ENCODE measurements at places on chromosomes 3 and 15. TPM values are rescaled to one million over a fixed set of nuclear protein-coding genes. Genes with fewer than 3 reads are reported as not detected.

DNA sequence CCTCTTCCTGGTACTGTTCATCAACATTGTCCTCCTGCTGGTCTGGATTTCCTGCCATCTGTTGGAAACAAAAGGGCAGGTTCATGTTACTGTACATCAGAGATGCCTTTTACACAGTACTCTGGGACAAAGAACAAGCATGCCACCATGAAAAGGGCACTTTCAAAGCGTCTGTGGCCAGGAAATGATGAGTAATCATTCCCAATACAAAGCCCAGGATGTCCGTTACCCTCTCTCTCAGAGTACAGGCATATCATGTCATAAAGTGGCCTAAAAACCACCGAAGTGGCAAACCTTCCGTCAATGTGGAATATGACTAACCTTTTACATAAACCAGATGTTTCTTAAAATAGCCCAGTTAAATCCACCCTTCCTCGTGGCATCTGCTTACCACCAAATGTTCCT is 71.2 kb downstream of the GOLIM4 start:
- DNase-seq: no peak

- DNase-seq: no peak
These were observed 36.4 kb upstream of the GSK3B start for GRCh38 chr3:120130656-120131055.

DNA sequence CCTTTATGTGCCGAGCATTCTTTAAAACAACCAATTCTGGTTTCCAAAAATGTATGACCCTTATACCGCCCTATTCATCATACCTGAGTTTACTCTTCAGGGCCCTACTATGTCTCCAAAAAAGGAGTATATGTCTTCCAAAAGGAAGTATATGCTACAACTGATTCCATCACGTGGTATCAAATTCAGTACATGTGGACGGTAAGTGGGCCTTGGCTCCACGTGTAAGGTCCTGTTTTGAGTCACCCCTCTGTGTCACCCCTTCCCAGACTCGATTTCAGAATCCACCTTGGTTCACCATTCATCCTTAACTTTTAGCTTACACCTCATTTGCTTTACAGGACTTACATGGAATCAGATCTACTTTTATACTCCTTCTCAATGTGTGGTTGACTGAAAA is 37.8 kb downstream of the ABHD2 start:
- no peak for DNase-seq

DNA sequence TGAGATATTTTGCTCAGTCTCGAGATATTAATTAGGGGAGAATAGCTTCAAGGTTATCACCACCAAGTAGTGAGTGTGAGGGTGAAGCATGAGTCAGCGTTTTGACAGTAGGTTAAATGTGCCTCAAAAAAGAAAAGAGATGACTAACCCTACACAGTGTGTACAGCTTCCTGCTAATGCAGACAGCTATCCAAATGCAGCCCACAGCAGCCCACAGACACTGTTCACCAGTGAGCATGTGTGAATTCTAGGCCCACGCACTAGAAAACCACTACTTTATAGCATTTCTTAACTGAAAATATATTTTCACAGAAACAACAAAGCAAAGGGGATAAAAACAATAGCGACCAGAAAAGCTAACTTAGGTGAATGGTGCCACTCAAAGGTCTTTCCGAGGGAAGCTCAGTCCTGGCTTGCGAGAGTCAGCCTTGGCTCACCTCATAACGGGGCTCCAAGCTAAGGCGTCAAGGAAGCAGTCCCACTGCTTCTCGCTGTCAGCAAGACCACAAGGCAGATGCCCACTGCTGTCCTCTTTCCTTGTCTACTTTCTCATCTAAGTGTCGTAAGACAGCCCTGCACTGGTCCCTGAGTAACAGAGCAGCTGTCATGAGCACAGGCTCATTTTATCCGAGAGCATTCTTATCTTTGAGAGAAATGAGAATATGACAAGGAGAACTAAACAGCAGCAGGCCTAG is 47.6 kb downstream of the TXNRD3 start:
- no peak for DNase-seq

- DNase-seq: no peak
These were observed 25.9 kb downstream of the WNT7A start for GRCh38 chr3:13853978-13854296.

SLC7A14 gene
- total RNA-seq: 0.93 TPM

SLC15A2 gene
- 4.2 TPM for total RNA-seq

- DNase-seq: no peak
These were observed 680 bp downstream of the POC1A start for GRCh38 chr3:52153389-52154096.

DNA sequence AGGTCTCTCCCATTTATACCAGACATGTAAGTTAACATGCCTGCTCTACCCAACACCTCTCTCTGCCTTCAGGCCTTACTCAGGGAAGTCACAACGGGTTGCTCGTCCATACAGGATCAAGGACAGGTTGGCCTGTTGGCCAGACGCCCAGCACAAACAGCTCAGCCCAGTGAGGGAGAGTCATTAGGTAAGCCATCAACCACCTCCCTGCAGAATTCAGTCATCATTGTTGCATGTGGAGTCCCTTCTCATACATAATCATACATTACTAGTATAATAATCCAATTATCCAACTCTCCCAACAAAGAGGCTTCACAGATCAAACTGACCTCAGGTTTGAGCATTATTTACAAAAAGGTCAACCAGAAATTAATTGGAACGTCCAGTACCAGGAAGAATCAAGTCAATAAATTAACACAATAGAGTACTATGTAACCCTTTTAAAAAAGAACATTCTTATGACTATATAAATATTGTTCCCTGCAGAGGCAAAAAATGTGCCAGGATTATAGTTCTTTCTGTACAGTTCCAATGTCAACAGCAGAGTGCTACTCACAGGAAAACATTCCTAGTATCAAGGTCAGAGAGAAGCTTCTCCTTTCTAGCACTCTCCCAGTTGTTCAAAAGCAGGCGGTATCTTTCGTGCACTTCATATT is 33.2 kb downstream of the HOMER2 start:
- DNase-seq: no peak

CORO2B gene
- total RNA-seq: 2.0 TPM

- no peak for DNase-seq
These were observed 280.6 kb downstream of the ROBO2 start for GRCh38 chr3:77320514-77320913.

DNA sequence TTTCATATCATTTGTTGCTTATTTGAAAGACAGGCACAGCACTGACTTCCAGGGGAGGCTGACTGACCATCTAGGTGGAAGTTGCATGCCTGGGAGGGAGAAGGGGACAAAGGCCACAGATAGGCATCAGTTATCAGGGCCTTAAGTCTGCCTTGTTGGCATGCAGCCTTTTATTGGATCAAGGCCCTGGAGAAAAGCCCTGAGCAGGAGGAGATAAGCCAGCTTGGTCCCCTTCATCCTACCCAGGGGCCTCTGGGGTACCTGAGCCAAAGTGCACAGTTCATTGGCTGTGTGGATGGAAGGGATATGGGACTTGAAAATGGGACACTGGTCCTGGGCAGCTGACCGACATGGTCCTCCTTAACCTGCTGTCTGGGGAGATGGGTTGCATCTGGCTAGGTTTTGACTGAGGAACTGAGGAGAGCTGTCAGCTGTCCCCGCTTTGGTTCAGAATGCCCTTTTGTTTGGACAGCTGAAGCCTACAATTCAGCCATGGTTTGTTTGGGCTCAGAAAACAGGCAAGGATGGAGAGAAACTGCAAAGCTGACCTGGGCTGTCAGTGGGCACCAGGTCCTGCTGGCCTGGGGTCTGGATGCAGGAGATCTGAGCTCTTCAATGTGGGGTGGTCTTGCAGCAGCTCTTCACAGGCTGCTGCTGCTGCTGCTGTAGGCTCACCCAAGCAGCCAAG is 60.0 kb downstream of the FLNB start:
- no peak for DNase-seq

PLSCR4 gene
- total RNA-seq: 9.2 TPM

DNA sequence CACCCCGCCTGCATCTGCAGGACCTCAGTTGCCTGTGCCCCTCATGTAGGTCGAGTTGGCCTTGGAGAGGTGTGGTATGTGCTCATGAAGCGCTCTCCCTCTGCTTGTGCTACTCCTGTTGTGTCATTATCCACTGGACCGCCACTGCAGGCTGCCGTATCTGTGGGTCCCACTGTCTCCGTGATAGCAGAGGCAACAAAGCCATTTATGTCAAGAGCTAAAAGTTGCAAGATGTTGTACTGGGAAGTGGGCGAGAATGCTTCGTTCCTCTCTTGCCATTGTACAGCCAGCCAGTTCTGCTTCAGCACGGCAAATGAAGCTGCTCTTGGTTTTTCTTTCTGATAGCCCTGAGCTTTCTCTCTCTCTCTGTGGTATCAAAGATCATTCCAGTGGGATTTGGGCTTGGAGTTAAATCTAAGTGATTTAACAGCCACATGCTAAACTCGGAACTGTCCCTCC is 89.0 kb downstream of the TMEM212 start:
- no peak for DNase-seq

DNA sequence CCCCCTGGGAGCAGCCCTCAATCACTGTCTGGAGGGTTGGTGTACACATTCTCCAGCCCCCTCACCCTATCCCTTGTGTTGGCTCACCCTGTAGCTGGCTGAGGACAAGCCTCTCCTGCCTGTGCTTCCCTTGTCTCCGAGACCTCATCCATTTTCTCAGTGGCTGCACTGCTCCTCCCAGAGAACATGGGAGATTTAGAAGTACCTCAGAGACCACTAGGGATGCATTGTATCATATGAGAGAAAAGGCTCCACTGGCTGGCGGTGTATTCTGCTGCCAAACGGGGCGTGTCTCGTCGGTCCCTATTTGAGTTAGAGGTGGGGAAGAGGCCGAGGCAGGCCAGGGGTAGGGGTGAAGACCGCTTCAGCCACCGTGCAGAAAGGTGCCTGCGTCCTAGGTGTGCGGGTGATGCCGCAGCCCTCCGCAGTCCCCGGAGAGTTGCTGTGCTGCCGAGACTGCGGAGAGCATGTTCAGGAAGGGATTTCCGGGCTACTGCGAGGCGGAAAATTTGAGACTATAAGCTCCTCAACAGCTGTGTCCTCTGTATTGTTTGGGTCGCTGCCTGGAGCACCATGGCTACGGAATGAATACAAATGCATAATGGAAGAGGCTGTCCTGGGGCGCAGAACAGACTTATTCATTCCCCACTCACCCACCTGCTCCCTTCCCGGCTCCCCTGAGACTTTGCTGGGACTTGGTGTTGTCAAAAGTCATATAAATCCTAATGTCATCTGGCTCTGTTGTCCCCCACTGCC is 43.8 kb downstream of the SPSB4 start:
- DNase-seq: no peak

DNA sequence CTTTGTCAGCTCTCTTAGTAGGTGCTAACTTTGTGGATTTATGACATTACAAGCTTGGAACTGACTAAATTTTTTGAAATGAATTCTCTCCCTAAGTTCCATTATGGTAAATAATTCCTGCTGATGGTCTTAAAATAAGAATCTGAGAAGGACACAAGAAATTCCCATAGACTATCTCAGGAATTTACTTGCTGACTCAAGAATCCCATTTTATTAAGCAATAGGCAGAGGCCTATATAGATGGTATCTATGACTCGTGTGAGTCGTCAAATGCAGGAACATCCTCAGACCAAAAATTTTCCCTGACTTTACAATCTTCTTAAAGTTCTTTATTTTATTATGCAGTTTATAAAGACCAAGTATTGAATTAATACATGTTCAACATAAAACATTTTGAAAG is 30.7 kb upstream of the CBLB start:
- no peak for DNase-seq

DNA sequence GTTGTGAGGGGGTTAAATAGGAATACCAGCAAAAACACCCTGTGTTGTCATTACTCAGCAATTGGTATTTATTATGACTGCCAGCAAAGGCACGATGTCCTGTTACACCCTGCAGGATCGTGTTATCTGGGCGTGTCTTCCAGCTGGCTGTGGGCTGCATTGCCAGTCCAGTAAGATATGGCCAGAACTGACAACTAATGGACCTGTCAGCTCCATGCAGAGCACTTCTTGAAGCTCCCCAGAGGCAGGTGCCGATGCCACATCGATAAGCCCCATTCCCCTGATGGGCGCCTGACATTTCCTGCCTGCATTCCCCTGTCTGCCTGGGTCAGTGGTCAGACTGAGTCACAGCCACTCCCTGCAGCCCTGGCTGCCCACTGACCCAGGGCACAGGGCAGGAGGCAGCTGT is 79.7 kb upstream of the RASGRF1 start:
- no peak for DNase-seq

- no peak for DNase-seq
These were observed 567.3 kb upstream of the ZNF385D start for GRCh38 chr3:22318325-22318724.

- DNase-seq: no peak
These were observed 170.0 kb downstream of the MINAR1 start for GRCh38 chr15:79602180-79602579.

GOLGA8B gene
- total RNA-seq: 123 TPM

PDZRN3 gene
- 31.0 TPM for total RNA-seq

GRCh38 chr15:42640109-42640508 is 64.7 kb downstream of the STARD9 start:
- DNase-seq: no peak

DNA sequence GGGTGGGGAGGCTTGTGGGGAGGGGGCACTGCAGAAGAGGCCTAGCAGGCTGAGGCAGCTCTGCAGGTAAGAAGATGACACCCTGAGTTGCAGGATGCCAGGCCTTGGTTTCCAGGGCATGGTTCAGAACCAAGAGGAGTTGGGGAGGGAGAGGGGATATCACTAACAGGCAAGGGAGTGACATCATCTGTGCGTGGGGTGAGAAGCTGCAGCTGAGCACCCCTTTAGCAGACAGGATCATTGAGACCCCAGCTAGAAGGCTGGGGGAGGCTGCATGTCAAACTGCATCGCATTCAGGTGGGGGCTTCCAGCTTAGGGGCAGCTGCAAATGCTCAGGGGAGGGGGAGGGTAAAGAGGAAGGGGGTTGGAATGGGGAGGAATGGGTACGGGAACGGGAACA is 23.0 kb downstream of the CACNA2D2 start:
- DNase-seq: no peak

DNA sequence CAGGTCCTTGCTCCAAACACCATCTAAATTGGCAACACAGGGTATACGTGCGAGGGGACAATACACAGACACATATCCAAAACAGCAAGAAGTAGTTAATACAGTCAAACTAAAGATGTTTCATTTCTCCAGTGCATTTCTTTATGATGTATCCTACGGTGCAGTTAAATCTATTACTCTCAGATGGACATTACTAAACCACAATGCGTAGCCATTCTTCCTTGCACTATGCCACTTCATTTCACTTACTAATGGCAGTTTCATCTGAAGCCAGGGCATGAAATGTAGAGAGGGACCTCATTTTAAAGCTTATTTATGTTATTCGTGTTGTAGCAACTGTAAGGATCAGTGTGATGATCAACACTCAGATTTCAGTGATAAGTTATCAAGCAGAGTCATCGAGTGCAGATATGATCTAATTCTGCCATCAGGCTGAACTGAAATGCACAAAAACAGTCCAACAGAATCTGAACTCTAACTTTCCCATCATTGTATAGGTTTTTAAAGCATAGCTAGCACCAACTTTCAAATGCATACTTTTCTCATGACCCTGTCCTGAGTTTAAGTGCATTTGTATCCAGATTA is 14.5 kb downstream of the TNIK start:
- no peak for DNase-seq

CCR3 gene
- total RNA-seq: not detected

DNA sequence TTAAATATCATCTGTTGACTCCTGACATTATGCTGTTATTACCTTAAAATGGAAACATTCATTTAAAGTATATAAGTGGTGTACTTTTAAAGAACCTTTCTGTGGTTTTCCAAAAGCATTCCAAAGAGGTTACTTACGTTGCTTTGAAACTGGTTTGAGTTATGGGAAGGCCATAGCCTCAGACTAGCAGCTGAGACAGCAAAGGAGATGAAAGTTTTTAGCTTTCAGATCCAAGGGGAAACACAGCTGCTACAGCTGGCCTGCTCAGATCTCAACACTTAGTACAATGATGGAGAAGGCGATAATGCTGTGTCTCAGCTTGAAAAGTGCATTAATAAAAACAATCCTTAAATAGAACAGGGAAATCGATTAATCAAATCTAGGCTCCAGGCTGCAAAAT is 921.1 kb downstream of the ROBO1 start:
- no peak for DNase-seq

Data from progenitor cell of endocrine pancreas (in vitro differentiated cells).